Activated T-cell treated with anti-CD3 and anti-CD28 coated beads, Interleukin-2, amount 50 U/mL, for 72 hours (primary cell): ENCODE measurements at places on chromosomes 3 and 15. TPM values are rescaled to one million over a fixed set of nuclear protein-coding genes. Genes with fewer than 3 reads are reported as not detected.

MUC13 gene
- total RNA-seq: not detected

CCDC33 gene
- total RNA-seq: not detected

CCDC71 gene
- total RNA-seq: 16.8 TPM

MINDY4B gene
- not detected for total RNA-seq

RPLP1 gene
- total RNA-seq: 2,514 TPM

DNA sequence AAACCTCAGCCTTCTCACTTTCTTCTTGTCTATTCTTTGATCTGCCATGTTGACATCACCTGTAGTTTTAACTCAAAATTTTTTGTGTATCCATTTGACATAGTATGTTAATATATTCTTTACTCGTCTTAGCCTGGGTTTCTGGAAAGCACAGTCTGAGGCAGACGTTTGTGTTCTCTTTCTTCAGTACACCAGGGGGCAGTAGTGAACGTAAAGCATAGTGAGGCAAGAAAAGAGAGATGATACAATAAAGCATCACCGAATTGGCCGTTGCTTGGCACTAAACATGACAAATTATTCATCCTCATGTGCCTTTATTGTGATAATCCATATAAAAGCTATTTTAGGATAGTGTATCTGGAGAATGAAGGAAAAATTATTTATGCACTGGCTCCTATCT is 141.0 kb upstream of the MYRIP start:
- no peaks in the 10 kb centered on the region for H3K36me3 ChIP-seq
- H3K4me1 ChIP-seq: no peaks in the 10 kb centered on the region
- H3K4me3 ChIP-seq: no peak overlapping the region

DNA sequence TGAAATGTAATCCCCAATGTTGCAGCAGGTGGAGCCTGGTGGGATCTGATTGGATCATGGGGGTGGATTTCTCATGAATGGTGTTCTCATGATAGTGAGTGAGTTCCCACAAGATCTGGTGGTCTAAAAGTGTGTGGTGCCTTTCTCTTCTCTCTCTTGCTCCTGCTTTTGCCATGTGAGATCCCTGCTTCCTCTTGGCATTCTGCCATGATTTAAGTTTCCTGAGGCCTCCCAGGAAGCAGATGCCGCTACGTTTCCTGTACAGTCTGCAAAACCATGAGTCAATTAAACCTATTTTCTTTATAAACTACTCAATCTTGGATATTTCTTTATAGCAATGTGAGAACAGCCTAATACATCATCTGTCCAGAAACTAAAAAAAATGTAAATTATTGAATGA is 298.3 kb downstream of the MEX3B start:
- H3K36me3 ChIP-seq: no peaks in the 10 kb centered on the region
- no peaks in the 10 kb centered on the region for H3K27me3 ChIP-seq
- H3K27ac ChIP-seq: no peak overlapping the region
- no peaks in the 10 kb centered on the region for H3K4me1 ChIP-seq
- H3K4me3 ChIP-seq: no peak overlapping the region
- no peak for DNase-seq

DNA sequence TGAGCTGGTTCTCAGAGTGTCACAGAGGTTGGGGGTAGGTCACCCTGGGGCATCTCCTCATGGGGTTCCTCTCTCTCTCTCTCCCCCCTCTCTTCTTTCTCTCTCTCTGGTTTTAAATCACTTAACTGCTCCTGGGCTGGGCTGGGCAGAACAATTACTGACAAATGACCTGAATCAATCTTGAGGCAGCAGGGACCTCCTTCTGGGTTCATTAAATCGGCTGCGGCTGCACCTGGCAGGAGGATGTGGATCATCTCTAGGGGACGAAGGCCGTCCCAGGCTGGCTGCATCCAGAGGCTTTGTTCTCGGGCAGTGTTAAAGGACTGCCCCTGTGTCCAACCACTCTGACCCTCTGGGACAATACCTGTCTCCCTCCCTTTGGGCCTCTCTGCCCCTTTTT is 143.1 kb downstream of the TLE3 start:
- no peak overlapping the region for H3K4me3 ChIP-seq
- no peak overlapping the region for H3K27ac ChIP-seq
- peaks cover 7% of the 10 kb centered on the region for H3K4me1 ChIP-seq

- H3K4me3 ChIP-seq: no peak overlapping the region
- no peak for DNase-seq
- H3K27me3 ChIP-seq: no peaks in the 10 kb centered on the region
Measured at GRCh38 chr3:173762501-173762900, 365.0 kb downstream of the NLGN1 start.

DNA sequence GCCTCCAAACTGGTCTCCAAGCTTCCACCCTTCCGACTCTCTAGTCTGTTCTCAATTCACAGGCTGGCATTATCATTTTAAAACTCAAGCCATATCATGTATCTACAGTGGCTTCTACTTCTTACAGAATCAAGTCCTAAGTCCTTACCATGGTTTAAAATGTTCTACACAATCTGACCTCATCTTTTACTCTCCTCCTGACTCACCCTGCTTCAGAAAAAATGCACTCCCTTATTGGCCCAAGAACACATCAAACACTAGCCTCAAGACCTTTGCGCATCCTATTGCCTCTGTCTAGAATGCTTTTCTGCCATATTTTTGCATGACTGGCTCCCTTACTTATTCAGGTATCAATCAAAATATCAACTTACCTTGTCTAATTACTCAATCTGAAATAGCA is 11.0 kb downstream of the MRPL3 start:
- no peak for DNase-seq
- H3K27me3 ChIP-seq: no peaks in the 10 kb centered on the region
- peaks cover 25% of the 10 kb centered on the region for H3K4me1 ChIP-seq
- H3K4me3 ChIP-seq: no peak overlapping the region

- H3K27ac ChIP-seq: no peak overlapping the region
- DNase-seq: no peak
- no peaks in the 10 kb centered on the region for H3K27me3 ChIP-seq
- H3K4me1 ChIP-seq: no peaks in the 10 kb centered on the region
Measured at GRCh38 chr3:133956982-133957381, 61.3 kb upstream of the RAB6B start.

DNA sequence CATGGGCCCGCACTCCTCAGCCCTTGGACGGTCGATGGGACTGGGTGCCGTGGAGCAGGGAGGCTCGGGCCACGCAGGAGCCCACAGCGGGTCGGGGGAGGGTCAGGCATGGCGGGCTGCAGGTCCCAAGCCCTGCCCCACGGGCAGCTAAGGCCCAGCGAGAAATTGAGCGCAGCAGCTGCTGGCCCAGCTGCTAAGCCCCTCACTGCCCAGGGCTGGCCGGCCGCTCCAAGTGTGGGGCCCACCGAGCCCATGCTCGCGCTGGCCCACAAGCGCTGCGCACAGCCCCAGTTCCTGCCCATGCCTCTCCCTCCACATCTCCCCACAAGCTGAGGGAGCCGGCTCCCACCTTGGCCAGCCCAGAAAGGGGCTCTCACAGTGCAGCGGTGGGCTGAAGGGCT is 259.4 kb downstream of the VGLL3 start:
- DNase-seq: no peak
- no peak overlapping the region for H3K27ac ChIP-seq

DNA sequence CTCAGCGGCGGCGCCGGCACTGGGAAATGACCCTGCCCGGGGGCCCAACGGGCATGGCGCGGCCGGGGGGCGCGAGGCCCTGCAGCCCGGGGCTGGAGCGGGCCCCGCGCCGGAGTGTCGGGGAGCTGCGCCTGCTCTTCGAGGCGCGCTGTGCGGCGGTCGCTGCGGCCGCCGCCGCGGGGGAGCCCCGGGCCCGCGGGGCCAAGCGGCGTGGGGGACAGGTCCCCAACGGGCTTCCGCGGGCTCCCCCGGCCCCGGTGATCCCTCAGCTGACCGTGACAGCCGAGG is 172 bp downstream of the ITPKA start:
- no peak for DNase-seq
- H3K27ac ChIP-seq: no peak overlapping the region
- H3K4me3 ChIP-seq: peak overlapping the region; percentile 84
- H3K4me1 ChIP-seq: peaks cover 42% of the 10 kb centered on the region
- peaks cover 45% of the 10 kb centered on the region for H3K27me3 ChIP-seq
- peaks cover 1% of the 10 kb centered on the region for H3K36me3 ChIP-seq

DNA sequence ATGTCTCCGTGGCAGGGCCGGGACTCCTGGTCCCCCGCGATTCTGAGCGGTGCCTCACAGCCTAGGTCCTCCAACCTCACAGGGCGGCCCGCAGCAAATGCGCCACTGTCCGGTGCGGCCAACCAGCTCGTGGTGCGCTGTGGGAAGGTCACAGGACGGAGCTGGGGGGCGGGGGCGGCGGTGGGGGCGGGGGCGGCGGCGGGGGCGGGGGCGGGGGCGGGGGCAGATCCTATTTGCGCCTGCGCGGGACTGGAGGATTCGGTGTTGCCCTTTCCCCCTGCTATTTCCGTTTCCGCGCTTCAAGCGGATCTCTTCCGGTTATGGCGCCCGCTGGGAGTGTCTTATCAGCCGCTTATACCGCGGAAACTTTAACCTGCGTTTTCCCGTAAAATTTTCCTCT is 106.7 kb upstream of the SNRPN start:
- H3K36me3 ChIP-seq: peaks cover 4% of the 10 kb centered on the region
- H3K27ac ChIP-seq: peak overlapping the region; percentile 2
- DNase-seq: no peak

GRCh38 chr3:42080453-42080872 is 10.7 kb upstream of the TRAK1 start:
- DNase-seq: peak; percentile 31
- H3K4me3 ChIP-seq: peak overlapping the region; percentile 44
- H3K27me3 ChIP-seq: no peaks in the 10 kb centered on the region
- H3K4me1 ChIP-seq: peaks cover 59% of the 10 kb centered on the region
- H3K36me3 ChIP-seq: peaks cover 2% of the 10 kb centered on the region
- H3K27ac ChIP-seq: peak overlapping the region; percentile 84

GRCh38 chr3:127961963-127962362 is 46.9 kb downstream of the KBTBD12 start:
- H3K36me3 ChIP-seq: no peaks in the 10 kb centered on the region
- H3K27me3 ChIP-seq: peaks cover 17% of the 10 kb centered on the region
- no peak overlapping the region for H3K27ac ChIP-seq

DNA sequence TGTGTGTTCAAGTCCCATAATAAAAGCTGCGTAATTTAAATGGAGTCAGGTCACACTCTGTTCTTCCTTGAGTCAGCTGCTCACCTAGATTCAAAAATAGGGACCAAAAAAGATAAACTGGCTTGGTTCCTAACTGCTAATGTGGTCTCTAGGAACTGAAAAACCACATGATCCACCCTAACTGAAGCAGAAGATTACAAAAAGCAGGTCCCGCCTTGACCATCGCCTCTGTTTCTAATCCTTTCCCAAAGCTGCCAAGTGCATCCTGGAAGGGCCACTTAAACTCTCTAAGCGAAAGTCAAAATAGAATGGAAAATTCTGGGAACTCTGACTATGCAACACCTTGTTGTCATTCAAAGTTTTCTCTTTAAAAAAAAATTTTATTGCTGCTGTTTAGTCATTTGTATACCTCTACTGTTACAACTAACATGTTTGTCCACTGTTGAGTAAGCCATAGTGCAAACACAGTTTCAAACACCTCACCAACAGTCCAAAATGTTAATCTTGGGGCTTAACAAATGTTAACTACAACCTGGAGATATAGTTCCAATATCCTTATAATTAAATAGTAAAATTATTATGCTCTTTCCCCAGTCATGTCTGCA is 88.9 kb upstream of the THBS1 start:
- H3K36me3 ChIP-seq: no peaks in the 10 kb centered on the region
- DNase-seq: no peak
- H3K27ac ChIP-seq: no peak overlapping the region
- H3K4me1 ChIP-seq: peaks cover 5% of the 10 kb centered on the region
- no peak overlapping the region for H3K4me3 ChIP-seq
- H3K27me3 ChIP-seq: peaks cover 26% of the 10 kb centered on the region

DNA sequence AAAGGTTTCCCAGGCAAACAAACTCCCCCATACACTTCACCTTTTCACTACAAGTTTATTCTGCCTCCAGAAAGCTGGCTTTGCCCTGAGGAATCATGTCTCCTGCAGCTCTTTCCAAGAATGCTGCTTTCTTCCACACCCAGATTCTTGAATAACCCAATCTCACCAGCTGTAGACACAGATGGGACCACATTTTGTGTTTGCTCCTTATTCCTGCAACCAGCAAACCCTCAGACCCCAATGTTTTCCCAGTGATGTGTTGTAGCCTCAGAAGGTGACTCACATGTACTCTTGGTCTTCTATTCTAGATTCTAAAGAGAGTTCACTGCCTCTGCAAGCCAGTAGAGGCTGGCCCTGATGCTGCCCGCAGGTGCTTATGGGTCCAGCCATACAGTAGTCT is 23.6 kb upstream of the TRIM59 start:
- no peak overlapping the region for H3K4me3 ChIP-seq
- H3K4me1 ChIP-seq: no peaks in the 10 kb centered on the region
- peaks cover 20% of the 10 kb centered on the region for H3K27me3 ChIP-seq
- DNase-seq: no peak
- H3K27ac ChIP-seq: no peak overlapping the region

- H3K4me1 ChIP-seq: no peaks in the 10 kb centered on the region
- no peaks in the 10 kb centered on the region for H3K36me3 ChIP-seq
- H3K27ac ChIP-seq: no peak overlapping the region
- H3K4me3 ChIP-seq: no peak overlapping the region
- no peak for DNase-seq
Measured at GRCh38 chr15:75666823-75667501, 19.2 kb downstream of the SNX33 start.

DNA sequence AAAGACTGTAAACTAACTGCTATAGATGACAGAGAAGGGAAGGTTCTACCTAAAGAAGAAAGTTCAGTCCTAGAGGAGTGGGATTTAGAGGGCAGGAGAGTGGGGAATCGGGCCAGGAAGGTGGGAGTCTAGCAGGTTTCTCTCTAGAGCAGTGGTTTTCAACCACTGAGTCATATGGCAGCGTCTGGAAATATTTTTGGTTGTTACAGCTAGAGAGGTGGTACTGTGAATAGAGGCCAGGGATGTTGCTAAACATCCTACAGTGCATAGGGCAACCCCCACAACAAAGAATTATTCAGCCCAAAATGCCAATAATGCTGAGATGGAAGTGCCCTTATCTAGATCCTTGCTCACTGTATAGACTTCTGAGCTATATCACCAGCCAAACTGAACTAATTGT is 28.7 kb downstream of the ATP1B3 start:
- peaks cover 39% of the 10 kb centered on the region for H3K36me3 ChIP-seq
- no peak overlapping the region for H3K4me3 ChIP-seq
- no peaks in the 10 kb centered on the region for H3K27me3 ChIP-seq
- no peak for DNase-seq
- H3K27ac ChIP-seq: peak overlapping the region; percentile 56

GRCh38 chr3:185549651-185550111 is 2.7 kb downstream of the LIPH start:
- no peak overlapping the region for H3K4me3 ChIP-seq
- H3K36me3 ChIP-seq: no peaks in the 10 kb centered on the region
- H3K4me1 ChIP-seq: peaks cover 25% of the 10 kb centered on the region
- H3K27ac ChIP-seq: no peak overlapping the region
- no peak for DNase-seq

- no peaks in the 10 kb centered on the region for H3K4me1 ChIP-seq
- no peaks in the 10 kb centered on the region for H3K36me3 ChIP-seq
- peaks cover 5% of the 10 kb centered on the region for H3K27me3 ChIP-seq
- DNase-seq: no peak
- no peak overlapping the region for H3K27ac ChIP-seq
Measured at GRCh38 chr15:47786371-47786770, 69.1 kb downstream of the SEMA6D start.

GRCh38 chr3:146503461-146504202 is 34.3 kb upstream of the PLSCR2 start:
- no peaks in the 10 kb centered on the region for H3K27me3 ChIP-seq
- peak; percentile 22 for DNase-seq
- H3K27ac ChIP-seq: no peak overlapping the region
- no peak overlapping the region for H3K4me3 ChIP-seq
- H3K4me1 ChIP-seq: peaks cover 29% of the 10 kb centered on the region
